ENCODE measurements at places on chromosomes 5 and 9.

GRCh38 chr9:17776735-17777134 is 197.9 kb downstream of the SH3GL2 start:
- no peak for DNase-seq

DNA sequence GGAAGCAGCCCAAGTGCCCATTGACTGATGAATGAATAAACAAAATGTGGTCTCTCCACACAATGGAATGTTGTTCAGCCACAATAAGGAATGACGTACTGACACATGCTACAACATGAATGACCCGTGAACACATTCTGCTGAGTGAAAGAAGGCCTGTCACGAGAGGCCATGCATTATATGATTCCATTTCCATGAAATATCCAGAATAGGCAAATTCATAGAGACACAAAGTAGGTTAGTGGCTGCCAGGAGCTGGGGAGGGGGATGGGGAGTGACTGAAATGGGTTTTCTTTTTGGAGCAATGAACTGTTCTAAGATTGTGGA is 41.4 kb downstream of the BICD2 start:
- no peak for DNase-seq

DNA sequence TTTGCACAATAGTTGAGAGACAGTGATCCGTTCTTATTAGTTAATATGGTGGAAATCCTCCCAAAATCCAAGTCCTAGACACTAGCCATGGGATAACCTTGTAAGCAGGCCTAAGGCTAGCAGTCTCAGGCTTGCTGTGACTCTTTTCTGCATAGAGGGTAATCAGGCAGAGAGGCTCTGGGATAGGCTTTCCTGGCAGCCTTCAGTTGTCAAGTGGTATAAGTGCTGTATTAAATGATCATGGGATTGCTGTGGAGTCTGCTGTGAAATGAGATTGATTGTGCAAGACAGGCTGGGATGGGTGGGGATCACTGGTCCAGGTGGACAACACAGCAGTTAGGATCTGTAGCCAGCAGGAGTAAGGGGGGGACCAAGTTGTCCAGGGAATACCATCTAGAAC is 416.4 kb downstream of the TLE4 start:
- no peak for DNase-seq

DNA sequence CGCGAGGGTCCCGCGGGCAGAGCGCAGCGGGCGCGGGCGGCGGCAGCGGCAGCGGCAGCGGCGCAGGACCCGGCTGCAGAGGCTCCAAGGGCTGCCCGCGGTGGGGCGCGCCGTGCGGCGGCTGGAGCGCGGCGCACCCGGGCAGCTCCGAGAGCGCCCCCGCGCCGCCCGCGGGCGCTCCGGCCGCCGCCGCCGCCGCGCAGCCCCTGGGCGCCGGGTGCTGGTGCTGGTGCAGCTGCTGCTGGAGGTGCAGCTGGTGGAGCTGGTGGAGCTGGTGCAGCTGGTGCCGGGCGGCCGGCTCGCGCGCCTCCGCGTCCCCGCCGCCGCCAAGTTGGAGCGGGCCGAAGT is 644 bp downstream of the IER5L start:
- DNase-seq: no peak

GRCh38 chr9:70043689-70044489 is at the start of gene MAMDC2:
Gene MAMDC2, plus strand, starts transcription at chr9:70043848. Its CDS starts 350 bp downstream, at chr9:70044198.
- no peak for DNase-seq

DNA sequence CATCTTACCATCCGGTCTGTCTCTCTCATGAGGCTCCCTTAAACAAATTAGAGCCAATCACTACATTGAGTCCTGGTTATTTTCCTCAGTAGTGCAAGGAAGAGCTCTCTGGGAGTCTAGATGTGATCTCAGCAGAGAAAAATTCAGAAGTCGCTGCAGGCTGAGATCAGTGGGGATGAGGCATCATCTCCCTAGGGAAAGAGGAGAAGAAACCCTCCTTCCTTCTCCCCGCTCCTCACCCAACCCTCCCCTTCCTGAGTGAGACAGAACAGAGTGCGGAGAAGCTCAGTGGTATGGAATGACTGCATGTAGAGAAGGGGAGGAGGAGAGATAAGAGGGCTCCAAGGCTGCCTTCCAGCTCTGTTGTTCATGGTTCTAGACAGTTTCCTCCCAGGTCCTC is 80.5 kb downstream of the PAPPA start:
- no peak for DNase-seq
